ENCODE measurements at places on chromosomes 6 and 20. TPM values are rescaled to one million over a fixed set of nuclear protein-coding genes. Genes with fewer than 3 reads are reported as not detected.

DNA sequence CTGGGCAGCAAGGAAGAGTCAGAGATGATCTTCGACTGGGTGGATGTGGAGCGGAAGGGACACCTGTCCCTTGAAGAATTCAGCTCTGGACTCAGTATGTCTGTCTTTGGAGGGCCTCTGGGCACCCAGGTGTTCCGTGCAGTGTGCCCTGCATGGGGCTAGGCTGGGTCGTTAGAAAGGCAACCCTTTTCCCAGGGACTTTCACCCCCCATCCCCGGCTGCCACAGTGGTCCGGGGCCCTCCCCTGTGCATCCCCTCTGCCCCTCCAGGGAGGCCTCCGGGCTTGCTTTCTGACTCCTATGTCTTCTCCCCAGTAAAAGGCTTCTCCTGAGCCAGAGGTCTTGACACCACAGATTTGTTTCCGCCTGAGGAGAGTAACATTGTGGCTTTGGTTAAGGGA lies 16.2 kb downstream of the RAB44 start:
- DNase-seq, result no peak

GSTA4 gene
- total RNA-seq, result 11.0 TPM

DNA sequence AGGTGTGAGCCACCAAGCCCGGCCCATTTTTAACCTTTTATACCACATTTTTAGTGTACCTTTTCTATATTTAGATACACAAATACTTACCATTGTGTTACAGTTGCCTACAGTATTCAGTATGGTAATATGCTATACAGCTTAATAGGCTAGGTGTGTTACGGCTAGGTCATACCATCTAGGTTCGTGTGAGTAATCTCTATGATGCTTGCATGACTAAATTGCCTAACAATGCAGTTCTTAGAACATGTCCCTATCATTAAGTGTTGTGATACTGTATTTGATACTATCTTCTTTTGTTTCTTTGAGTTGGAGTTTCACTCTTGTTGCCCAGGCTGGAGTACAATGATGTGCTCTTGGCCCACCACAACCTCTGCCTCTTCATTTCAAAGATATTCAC lies 387.7 kb upstream of the SASH1 start:
- no peak for DNase-seq

- DNase-seq, result no peak
Observed at GRCh38 chr6:10520468-10520867, 683 bp upstream of the GCNT2 start.

- DNase-seq, result peak; percentile 53
Observed at GRCh38 chr6:125906158-125906998, 50.2 kb upstream of the HINT3 start.

DNA sequence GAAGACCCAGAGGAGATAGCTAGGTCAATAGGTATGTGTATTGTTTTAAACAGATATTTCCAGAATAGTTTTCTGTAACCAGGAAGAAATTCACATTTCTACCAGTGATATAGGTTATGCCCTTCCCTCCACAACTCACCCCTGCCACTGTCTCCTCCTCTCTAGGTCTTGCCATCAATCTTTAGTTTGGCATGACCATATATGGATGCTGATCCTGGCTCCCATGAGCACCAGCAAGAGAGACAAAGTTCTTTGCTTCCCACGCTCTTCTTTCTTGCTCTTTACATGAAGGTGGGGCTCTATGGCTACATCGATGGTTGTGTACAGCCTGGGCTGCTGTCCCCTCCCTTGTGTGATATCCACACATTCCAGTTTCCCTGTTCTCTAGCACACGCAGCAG lies 459.4 kb upstream of the ID4 start:
- DNase-seq, result no peak

- no peak for DNase-seq
Observed at GRCh38 chr6:6654599-6655575, 66.4 kb downstream of the LY86 start.

Measured in pancreas (tissue), 10 donors.